ENCODE measurements at places on chromosomes 1 and 21.

DNA sequence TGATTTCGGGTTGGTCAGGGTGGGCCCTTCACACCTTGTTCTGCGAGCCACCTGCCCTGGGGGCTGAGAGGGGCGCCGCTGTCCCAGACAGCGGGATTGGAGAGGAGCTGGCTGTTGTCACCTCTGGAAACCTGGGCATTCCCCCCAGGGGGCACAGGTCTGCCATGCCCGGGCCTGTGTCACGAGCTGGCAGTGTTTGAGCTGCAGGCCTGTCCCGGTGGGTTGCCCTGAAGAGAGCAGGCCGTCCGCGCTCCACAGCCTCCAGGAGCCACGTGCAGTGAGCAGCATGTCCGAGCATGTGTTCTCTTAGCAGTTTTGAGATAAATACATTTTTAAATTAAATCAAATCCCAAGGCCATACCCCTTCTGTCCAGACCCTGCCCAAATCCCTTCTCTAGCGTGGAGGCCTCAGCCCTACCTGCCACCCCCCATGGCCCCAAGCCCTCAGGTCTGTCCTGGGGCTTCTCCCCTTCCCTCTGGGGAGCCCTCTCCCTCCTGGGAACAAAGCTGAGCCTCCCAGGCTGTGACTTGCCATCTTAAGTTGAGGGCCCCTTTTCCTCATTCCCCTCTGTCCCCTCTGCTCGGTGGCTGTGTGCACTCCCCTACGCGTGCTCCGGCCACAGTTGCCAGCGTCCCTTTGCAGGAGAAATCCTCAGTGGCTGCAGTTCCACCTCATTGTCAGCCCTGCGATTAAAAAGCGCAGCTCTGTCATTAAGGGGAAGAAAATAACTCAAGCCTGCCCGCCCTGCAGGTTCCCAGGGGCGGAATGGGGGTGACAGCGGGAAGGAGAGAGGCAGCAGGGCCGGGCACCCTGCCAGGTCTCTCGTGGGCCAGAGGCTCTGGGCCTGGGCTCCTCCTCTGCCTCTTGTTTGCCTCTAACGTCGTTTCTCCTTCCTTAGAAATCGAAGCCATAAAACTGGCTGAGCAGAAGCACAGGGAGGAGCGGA, 26.6 kb downstream of the SLX9 start:
- DNase-seq = no peak

GRCh38 chr1:90161625-90162024, 166.7 kb downstream of the ZNF326 start:
- no peak for DNase-seq

GRCh38 chr1:102776071-102776470, 332.3 kb downstream of the COL11A1 start:
- peak; percentile 20 for DNase-seq

DNA sequence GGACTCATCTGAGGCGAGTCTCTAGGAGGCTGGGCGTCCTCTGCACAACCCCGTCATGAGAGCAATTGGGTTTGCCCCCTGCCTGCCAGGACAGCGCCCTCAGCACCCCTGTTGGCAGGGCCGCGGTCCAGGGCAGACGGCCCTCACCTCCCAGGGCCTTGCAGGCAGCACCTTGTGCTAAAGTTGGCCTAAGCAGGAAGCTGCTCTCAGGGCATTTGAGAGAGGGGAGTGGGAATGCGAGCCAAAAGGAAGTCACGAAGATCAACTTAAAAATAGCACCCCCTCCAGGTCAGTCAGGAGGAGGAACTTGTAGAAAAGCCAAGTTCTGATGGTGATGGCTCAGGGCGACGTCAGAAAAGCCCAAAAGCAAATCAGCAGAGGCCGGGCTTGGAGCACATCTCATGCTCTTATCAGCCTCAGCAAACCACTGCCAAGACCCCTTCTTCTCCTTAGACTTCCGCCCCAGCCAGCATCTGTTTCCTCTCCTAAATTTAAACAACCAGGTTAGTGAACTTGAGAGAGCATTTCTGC, 12.6 kb upstream of the ADORA3 start:
- DNase-seq = no peak

DNA sequence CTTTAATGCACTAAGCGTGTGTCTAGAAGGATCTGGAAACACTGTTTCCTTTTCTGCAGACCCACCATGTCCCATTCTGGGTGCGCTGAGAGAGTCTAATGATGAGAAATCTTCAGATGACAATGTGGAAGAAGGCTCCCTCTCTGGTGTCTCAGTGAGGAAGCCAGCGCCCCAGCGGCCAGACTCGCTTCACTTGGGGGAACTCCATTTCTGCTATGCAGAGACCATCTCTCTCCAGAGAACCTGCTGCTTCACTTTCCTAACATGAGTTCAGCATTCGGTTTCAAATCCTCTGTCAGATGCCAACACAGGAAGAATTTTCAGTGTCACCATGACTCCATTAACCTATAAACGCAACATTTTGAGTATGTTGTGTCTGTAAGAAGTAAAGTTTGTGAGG, 121.8 kb downstream of the SYF2 start:
- DNase-seq = no peak

- no peak for DNase-seq
These were observed 34.1 kb downstream of the ACOT7 start for GRCh38 chr1:6359216-6360116.

DNA sequence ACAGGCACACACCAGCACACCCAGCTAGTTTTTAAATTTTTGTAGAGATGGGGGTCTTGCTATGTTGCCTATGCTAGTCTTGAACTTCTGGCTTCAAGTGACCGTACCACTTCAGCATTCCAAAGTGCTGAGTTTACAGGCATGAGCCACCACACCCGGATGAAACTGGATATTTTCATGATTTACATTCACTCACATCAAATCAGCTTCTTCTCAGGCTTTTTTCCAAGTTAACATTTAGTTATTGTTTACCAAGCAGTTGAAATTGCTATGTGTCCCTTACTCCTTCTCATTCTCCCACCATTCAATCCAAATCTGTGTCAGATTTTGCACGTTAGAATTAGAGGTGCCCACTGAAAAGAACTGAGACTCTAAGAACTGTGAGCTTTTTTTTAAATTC, 18.4 kb downstream of the RIT1 start:
- no peak for DNase-seq

DNA sequence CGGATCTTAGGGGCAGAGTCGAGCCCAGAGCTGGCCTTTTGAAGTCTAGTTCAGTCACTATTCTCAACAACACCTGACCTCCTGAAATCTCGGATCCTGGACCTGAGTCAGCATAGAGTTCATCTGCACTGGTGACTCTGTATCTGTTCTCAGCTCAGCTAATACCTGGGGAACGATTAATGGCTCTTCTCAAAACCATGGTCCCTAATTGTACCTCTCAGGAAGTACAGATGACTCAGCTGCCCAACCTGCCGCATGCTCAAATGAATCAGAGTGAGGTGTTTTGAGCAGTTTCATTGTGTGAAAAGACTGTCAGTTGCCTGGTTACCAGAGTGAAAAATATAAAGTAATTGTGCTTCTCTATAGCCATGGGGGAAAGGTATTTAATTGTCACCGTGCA, 89.2 kb downstream of the SLC35F3 start:
- DNase-seq = no peak

DNA sequence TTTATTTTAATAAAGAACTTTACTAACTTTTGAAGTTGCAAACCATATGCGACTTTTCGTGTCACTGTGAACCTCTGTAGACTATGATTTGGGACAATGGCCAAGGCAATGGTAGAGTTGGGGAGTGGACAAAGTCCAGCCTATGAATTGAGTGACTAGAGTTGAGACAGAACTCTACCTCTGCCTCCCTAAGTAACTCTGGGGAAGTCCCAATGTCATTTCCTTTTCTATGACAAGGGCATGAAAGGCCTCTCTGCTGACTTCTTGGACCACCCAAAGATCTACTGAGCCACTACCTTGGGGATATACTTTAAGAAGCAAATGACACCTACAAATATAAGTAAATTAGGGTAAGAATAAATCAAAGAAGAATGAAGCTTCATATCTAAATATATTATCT, 19.3 kb downstream of the BEND5 start:
- no peak for DNase-seq

DNA sequence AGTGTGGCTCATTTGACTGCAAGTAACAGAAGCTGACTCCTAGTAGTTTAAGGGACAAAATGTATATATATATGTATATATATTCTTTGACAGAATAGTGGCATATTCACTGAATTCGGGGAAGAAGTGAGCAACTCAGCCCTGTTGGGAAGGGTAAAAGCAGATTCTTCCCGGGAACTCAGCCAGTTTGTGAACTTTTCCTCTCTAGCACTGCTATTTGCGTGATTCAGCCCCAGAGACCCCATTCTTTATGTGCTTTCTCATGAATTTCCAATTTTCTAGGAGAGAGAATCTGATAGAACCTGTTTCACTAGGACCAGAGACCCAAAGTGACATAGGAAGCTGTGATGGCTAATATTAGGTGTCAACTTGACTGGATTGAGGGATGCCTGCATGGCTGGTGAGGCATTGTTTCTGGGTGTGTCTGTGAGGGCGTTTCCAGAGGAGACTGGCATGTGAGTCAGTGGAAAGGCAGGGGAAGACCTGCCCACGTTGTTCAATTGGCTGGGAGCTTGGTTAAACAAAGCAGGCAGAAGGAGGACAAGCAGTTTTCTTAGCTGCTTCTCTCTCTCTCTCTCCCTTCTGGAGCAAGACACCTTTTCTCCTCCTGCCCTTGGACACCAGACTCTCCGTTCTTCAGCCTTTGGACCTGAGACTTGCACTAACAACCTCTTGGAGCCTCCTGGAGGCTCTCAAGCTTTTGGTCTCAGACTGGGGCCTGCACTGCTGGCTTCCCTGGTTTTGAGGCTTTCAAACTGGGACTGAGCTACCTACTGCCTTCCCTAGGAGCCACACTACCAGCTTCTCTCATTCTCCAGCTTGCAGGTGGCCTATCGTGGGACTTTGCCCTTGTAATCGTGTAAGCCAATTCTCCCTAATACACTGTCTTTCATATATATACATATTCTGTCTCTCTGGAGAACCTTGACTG, 93.4 kb upstream of the KCNK1 start:
- DNase-seq = no peak

DNA sequence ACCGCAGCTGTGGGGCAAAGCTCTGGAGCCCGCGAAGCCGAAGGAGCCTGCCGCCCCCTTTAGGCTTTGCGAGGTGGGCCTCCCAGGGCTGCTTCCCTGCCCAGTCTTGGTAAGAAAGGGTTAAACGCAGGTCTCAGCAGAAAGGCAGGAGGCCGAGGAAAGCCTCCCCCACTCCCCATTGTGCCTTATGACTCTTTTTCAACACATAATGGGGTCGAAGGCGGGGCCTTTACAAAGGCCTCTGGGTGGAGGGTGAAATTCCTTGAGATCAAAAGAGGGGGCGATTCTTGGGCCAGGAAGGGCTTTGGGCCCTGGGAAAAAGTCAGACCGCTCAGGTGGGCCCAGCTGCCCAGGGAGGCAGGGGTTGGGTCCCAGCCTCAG, 880 bp downstream of the ALPL start:
- no peak for DNase-seq

- DNase-seq = no peak
These were observed 315.0 kb downstream of the PLA2G4A start for GRCh38 chr1:187143783-187144182.

- peak; percentile 86 for DNase-seq
These were observed at the start of gene IGSF8 for GRCh38 chr1:160097911-160098851. Gene IGSF8, minus strand, starts transcription at chr1:160098619. Its CDS starts 147 bp downstream, at chr1:160098472.

- DNase-seq = no peak
These were observed 9.3 kb upstream of the EDN2 start for GRCh38 chr1:41493626-41494350.
